ENCODE measurements at places on chromosomes 5 and 9.
A peak's percentile ranks its signal among the peaks of the same experiment; 100 is the strongest.

- no peak for DNase-seq
These were observed 96.7 kb upstream of the CLINT1 start for GRCh38 chr5:157955541-157956172.

GRCh38 chr5:176153741-176154140 is 84.5 kb upstream of the SIMC1 start:
- no peak for DNase-seq

- no peak for DNase-seq
These were observed 99.8 kb downstream of the PPARGC1B start for GRCh38 chr5:149829954-149830353.

GRCh38 chr9:15401266-15401665 is 21.4 kb upstream of the SNAPC3 start:
- DNase-seq: no peak

- DNase-seq: no peak
These were observed 1.3 kb downstream of the MIGA2 start for GRCh38 chr9:129037767-129038098.

- no peak for DNase-seq
These were observed 182.5 kb downstream of the TTLL11 start for GRCh38 chr9:121910491-121911040.

- DNase-seq: no peak
These were observed 113.4 kb downstream of the EHMT1 start for GRCh38 chr9:137731947-137732813.

DNA sequence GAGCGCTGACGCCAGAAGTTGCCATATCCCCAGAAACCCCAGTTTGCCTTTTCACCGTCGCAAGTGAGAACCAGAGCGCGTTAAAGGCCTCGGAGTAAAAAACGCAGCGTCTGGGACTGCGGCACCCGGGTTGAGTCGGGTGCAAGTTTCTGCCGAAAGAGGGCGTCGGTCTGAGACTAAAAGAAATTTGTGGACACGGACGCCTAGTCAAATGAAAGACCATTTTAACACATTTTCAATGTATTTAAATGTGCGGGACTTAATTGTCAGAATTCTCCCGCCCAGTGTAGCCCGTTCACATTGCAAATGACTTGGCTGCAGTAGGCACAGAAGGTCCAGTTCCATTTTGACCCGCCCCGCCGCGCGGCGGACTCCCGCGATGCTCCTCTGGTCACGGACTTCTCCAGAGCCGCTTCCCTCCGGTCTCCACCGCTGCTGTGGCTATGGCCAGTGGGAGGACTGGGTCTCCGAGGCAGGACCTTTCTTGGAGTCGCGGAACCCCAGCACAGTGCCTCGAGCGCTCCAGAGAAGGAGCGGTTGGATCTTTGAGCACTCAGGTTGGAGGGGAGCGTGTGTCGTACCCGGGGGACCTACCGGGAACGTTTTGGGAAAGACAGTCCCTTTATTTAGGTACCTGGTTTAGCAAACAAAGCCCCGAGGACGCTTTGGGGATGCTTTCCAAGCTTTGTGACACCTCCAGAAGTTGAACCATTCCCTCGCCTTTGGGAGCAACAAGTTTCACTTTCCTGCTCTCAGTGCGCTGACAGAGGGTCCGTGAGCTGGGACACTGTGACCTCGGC is 1.2 kb upstream of the NPR3 start:
- peak; percentile 15 for DNase-seq

DNA sequence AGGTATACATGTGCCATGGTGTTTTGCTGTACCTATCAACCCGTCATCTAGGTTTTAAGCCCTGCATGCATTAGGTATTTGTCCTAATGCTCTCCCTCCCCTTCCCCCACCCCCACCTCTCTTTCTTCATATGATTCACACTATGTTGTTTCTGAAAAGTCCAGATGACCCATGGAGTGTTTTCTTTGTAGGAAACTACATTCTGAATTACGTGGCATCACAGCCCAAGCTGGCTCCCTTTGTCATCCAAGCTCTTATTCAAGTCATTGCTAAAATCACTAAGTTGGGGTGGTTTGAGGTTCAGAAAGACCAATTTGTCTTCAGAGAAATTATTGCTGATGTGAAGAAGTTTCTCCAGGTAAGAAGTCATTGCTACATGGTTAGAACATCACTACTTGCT is 30.4 kb downstream of the RANBP17 start:
- no peak for DNase-seq

GRCh38 chr9:100619665-100620064 is 41.8 kb downstream of the CAVIN4 start:
- no peak for DNase-seq

DNA sequence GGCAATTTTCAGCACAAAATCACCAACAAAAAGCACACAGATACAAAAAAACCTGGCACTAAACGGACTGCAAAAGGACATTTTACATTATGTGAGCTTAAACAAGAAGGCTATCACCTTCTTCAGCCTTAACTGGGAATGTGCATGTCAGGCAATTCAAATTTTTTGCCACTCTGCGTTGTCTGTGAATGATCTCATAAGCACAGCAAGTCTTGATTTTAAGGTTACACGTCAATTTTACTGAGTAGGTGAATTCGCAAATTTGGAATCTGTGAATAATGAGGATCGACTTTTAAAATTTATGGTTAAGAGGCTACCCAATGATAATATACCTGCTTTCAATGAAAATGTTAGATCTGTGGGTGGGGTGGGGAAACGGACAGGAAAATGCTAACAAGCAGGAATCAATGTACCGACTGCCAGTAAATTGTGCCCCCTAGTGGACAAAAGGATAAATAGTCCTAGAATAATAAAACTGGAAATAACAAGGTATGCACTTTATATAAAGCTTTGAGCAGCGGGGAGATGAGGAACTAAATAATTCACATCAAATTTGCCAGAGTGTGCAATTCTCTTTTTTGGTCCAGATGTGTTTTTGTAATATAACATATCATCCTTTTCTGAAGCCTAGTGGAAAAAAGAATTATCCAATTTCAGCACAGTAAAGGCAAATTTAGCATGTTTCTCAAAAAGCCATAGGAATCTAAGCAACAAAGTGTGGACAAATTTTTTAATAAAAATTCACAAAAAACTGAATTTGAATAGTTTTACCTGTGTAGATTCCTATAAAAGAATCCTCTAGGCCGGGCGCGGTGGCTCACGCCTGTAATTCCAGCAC is 20.5 kb downstream of the EQTN start:
- DNase-seq: peak; percentile 7

DNA sequence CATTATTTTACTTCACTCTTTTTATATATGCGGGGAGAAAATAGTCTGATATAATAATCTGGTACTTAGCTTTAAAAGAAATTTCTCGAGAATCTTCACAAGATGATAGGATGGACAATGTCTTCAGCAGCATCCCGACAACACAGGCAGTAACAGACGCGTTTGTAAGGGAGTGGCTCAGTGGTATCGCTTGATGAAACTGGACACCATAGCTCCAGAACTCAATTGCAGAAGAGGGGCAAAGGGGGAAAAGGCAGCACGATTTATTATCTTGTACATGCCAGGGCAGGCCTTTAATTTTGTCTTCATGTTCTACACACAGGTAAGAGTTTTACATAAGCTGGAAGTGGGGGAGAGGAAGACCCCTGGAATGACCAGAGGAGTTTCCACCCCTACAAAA is 15.7 kb downstream of the IL4 start:
- DNase-seq: no peak

GRCh38 chr9:14882090-14882489 is 28.1 kb downstream of the FREM1 start:
- DNase-seq: no peak

- DNase-seq: no peak
These were observed 24.5 kb downstream of the RGS3 start for GRCh38 chr9:113488071-113488470.

DNA sequence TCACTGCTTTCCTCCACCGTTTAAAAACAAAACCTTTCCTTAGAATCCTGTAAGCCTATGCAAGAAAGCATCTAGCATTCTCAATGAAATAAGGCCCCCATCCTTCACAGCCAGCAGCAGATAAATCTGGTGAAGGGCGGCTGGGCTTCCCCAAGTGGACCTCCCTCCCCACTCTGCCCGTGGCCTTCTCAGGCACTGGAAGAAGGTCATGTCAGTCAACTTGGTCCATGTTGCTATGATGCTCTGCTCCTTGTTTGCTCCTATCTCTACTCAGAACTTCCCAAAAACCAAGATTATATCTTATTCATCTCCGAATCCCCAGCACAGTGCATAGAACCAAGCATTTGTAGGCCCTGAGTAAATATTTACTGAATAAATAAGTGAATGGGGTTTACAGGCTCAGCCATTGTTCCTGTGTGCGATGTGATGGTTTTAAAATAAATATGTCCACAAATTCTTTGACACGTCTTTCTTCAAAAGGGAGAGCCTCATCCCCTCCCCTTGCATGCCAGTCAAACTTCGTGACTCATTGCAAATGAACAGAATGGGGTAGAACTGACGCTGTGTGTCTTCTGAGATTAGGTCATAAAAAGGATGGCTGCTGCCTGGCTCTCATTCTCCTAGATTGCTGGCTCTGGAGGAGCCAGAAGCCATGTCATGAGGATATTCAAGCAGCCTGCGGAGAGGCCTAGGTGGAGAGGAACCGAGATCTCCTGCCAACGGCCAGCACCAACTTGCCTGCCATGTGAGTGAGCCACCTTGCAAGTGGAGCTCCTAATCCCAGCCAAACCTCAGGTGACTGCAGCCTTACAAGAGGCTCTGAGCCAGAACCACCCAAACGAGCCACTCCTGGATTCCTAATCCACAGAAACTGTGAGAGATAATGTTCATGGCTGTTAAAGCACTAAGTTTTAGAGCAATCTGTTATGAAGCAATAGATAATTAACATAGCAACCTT is 70.5 kb downstream of the MED27 start:
- DNase-seq: no peak

DNA sequence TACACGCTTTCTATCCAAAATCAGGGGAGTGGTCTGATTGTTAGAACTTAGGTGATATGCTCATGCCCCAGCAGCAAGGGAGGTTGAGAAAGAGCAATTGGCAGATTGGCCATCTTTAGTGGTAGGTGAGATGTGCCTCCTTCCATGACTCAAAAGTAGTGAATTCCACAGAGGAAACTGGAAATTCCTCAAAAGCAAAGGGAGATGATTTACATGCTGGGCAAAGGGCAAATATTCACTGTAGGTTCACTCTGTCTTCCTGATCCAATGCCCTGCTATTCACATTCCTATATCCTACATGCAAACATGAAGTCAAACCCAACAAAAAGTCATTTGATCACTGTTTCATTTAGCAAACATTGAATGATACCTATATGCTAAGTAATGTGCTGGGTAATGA is 130.1 kb upstream of the ZNF608 start:
- no peak for DNase-seq

- no peak for DNase-seq
These were observed 30.7 kb upstream of the CORO2A start for GRCh38 chr9:98222885-98223691.

DNA sequence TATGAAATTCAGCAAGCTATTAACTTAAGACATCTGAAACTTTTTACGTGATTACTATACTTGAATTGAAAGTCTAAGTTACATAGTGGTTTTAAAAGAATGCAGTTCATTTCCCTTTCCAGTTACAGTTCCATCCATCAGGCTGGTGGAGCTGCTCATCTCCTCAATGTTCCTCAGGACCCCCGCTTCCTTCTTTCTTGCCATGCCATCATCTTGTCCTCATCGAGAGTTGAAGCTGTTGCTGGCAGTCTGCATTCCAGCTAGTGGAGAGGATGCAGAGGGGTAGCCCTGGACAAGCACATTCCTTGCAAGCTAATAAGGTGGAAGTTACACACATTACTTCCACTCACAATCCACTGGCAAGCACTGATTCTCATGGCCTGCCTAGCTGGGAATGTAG is 8.8 kb upstream of the RNF183 start:
- DNase-seq: no peak

GRCh38 chr5:155530046-155530445 is 516.5 kb downstream of the KIF4B start:
- no peak for DNase-seq

- DNase-seq: no peak
These were observed 4.0 kb downstream of the IL7R start for GRCh38 chr5:35860686-35861085.

DNA sequence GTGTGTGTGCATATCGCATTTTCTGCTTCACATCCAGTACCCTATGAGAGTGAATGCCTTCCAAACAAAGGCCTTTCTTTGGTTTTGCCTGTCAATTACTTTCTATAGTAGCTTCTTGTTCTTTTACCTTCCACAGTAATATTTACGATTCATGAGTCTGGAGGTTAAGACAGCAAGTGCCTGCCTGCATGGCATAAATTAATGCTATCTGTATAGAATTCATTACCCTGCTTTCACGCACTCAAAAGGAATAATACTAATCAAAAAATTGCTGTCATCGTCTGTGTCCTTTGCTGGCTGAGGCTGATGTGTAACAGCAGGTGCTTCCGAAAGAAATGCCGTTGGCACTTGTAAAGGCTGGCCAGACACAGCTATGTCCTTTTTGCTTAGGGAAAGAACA is 1304.4 kb upstream of the CDH6 start:
- DNase-seq: no peak

- no peak for DNase-seq
These were observed 54.4 kb downstream of the EXD3 start for GRCh38 chr9:137368431-137369035.

DNA sequence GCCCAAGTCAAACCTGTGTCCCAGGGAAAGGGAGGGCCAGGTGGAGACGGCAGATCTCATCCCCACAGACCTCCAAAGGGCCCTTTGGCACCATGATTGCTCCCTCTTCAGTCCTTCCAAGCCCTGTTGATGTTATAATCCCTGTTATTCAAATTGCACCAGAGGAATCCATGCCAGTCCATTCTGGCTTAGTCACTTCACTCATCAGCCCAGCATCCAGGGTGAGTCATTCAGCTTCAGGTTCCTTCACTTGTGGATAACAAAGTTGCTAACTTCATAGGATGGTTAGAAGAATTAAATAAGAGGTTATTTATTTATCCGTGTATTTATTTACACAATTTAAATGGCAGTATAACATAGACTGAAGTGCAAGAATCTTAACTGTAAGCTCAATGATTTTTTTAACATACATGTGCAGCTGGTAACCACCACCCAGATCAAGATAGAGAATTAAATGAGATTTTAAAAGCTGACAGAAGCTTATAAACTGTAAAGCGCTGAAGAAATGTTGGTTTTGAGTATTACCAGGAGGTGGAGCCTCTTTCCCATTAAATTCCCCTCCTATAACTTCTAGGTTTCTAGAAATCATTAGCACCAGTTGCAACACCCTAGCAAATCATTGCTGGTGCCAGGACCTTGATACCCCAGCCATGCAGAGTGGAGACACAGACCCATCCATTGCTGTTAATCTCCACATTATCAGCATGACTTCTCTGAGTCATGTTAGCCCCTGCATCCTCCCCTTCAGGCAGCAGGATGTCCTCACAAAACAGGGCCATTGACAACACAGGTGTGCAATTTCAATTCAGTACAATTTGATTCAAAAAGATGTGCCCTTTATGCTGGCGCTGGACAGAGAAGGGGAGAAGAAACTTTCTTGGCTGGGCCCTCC is 77.4 kb downstream of the SEC61B start:
- no peak for DNase-seq

GRCh38 chr5:137834498-137835049 is 33.1 kb upstream of the MYOT start:
- DNase-seq: no peak

DNA sequence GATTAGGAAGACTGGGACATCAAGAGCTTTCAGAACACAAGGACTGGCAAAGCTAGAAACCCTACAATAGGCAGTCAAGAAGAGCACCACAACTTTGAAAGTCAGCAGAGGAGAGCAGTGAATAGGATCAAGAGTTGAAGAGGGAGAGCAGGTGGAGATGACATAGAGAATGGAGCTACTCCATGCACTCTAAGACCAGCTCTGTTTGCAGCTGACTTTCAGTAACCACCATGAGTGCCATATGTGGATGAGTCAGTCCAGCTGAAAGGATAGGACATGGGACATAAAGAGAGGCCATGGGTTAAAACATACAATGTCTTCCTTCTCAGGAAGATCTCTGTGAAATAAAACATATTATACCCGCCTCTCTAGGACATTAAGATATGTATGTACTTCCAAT is 289.1 kb upstream of the KLF4 start:
- DNase-seq: no peak
